ENCODE measurements at places on chromosomes 7 and 10.

DNA sequence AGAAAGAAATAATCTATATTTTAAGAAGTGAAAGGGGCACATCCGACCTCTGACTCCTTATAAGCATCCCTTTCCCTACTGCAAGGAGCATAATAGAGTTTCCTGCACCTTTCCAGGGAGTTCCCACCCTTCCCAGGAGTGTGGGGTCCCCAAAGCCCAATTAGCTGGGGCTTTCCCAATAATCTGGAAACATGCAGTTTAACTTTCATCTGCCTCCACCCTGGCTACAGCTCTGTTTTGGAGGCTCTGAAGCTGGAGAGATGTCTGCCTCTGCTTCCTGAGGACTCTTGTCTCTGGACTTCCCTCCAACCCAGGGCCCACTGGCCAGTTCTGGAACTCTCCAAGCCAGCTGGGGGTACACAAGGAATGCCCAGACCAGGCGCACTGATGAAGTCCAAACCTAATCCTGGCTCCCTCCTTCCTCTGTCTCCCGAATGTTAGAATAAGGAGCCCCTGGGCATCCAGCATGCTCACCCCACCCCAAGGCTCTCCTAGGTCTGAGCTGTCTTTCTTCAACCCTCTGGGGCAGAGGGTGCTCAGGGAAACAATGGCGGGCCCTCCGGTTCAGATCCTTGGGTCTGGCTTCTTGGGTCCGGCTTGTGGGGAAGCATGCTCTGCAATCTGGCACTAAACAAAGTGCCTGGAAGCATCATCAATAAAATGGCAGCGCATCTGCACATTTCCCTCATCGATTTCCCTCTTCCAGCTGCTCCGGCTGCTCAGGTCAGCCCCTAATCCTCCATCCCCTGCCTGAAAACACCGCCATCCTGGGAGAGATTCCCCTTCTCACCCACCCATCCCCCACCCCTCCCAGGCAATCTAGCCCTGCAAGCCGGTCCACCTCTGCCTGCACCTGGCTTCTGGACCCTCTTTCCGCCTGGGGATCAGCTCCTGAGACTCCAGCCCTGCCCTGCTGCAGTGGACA is 13.3 kb downstream of the HOXA4 start:
- DNase-seq, result no peak

GRCh38 chr10:122993797-122994336 is 13.7 kb downstream of the PSTK start:
- DNase-seq, result no peak

DNA sequence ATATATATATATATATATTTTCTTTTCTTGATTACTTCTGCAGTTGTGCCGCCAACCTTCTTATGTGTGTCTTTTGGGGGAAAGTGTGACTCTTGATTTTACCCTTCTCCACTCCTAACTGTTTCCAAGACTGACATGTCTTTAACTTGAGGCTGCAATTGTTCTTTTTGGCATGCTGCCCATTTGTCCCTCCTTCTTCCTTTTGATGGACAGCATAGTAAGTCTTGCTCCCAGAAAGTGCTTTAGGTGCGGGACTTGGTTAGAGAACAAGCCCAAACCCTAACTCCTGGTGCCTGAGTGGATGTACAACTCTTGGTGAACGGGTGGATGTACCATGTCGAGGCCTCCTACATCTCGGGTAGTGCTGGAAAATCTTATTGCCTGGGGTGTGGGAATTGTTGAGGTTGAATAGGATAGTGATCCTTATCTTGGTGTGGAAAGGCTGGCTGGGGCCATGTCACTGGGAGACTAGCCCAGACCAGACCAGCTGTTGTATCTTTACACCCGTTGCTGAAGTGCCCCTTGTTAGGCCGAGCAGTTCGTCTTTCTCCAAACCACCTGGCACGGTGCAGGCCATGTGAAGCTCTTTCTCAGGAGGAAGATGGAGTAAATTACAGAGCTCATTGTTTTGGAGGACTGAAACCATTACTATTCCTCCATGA is 16.3 kb downstream of the TCF7L2 start:
- DNase-seq, result no peak

- no peak for DNase-seq
Observed at GRCh38 chr7:75639886-75640190, 98.9 kb downstream of the HIP1 start.

DNA sequence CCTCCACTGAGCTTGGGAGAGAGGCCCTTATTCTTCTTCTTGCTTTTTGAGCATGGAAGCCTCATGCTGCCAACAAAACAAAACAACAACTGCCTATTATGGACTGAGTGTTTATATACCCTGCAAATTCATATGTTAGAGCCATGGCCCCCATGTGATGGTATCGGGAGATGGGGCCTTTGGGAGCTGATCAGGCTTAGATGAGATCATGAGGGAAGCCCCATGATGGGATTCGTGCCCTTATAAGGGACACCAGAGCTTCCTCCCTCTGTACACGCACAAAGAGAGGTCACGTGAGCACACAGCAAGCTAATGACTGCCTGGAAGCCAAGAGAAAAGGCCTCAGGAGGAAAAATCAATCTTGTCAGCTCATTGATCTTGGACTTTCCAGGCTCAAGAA is 235.0 kb downstream of the FANK1 start:
- no peak for DNase-seq

- DNase-seq, result no peak
Observed at GRCh38 chr10:113228530-113228929, 278.5 kb downstream of the TCF7L2 start.

- no peak for DNase-seq
Observed at GRCh38 chr7:93851536-93851935, 39.0 kb downstream of the TFPI2 start.

DNA sequence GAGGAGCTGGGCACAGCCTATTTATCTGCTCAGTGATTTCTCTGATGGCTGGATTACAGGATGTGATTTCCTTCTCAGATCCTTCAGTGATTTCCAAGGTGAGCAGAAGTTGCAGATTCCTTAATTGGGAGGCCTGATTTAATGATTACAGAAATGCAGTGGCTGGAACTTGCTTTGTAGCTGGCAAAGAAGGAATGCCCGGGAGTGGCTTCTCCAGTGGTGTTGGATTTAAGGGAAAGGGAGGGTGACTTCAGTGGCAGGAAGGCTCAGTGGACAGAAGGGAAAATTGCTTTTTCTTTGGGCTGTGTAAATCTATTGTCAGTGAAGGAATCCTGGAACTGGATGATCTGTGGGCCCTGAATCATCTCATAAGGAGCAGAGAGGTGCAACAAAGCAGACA is 5.1 kb downstream of the SORCS3 start:
- no peak for DNase-seq

DNA sequence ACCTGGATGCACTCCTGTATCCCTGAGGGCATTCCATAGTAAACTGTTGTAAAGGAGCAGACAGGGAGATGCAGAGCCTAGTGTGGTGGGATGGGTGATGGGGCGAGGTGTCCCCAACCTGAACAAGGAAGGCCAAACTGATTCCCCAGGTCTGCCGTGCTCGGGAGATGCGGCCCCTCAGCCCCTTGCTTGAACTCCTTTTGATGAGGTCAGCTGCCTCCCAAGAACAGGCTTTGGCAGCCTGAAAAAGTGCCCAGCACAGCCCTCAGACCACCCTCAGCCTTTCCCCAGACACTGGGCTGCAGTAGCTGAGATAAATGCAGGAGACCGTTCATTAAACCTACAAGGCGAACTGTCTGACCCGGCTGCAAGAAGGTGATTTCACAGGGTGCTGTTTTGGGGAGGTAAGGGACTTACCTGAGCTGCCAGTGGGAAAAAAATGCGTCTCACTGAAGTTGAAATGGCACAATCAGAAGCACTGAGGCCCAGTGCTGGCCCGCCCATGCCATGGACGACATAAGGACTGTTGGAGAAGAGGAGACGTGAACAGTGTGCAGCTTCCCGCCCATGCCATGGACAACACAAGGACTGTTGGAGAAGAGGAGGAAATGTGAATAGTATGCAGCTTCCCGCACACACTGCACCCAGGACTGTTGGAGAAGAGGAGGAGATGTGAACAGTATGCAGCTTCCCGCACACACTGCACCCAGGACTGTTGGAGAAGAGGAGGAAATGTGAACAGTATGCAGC is 148.4 kb upstream of the FAM20C start:
- DNase-seq, result no peak

DNA sequence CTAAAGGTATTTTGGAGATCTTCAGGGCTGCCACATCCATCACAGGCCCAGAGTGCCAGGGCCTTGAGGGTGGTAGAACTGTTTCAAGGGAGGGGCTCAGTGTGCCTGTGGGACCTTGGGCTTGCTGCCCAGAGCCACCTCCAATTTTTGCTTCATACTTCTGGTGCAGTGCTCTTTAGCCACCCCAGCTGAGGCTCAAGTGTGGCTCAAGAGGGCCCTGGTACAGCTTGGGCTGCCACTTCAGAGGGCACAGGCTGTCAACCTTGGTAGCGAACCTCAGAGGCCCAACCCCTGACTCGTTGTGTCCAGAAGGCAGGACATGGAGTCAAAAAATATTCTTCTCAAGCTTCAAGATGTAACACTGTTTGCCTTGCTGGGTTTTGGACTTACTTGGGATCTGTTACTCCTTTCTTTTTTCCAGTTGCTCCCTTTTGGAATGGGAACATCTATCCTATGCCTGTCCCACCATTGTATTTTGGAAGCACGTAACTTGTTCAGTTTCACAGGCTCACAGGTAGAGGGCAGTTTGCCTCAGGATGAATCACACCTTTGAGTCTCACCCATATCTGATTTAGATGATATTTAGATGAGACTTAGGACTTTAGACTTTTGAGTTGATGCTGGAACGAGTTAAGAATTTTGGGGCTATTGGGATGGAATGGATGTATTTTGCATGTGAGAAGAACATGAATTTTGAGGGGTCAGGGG is 224.8 kb downstream of the RPS24 start:
- DNase-seq, result no peak

DNA sequence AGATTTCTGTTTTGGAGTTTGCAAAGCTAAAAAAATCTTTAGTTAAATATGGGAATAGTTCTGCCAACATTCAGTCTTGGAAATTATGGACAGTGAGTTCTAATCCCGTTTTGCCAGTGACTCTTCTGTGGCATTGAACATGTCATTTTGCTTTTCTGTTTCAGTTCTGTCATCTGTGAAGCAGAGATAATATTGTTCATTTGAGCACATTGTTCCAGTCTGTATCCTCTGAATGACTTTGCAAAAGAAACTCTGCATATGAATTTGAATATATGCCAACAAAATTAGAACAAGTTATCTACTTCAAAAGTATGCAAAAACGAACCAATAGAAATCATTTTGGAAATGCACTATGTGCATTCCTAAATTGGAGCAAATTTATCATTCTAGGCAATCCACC is 746.0 kb upstream of the POT1 start:
- no peak for DNase-seq

GRCh38 chr10:126226988-126227761 is 161.1 kb downstream of the ADAM12 start:
- DNase-seq, result no peak

DNA sequence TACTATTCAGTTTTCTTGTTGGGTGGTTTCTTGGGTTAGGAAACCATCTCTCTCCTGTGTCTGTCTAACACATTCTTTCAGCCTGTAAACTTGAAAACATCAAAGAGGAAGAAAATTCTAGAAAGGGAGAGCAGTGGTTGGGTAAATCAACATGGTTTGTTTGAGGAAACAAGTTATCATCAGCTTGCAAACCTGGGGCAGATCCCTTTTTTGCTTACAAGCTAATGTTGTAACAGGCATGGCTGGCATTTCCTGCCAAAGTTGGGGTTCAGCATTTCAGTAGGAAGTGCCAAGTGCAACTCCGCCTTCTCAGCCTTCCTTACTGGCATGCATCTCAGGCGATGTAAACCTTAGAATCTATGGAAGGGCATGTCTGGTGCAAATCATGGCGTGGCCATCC is 112.6 kb downstream of the EEPD1 start:
- no peak for DNase-seq

- DNase-seq, result no peak
Observed at GRCh38 chr10:8543361-8544056, 489.0 kb downstream of the GATA3 start.

GRCh38 chr10:53013201-53013810 is 240.7 kb upstream of the MBL2 start:
- DNase-seq, result no peak

DNA sequence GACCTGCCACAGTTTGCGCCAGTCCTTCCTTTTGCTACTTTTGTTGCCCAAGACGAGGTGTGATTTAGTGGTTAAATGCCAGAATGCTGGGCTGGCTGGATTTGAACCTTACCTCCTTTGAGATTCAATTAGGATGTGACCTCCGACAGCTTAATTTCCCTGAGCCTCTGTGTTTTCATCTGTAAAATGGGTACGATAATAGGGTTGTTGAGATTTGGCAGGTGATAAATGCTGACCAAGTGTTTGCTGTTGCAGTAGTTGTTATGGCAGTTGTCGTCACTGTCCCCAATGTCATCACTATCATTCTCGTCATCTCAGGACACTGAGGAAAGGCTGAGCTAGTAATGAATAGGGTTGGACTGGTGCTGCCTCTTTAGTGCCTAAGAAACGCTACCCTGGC is 61.1 kb downstream of the GRK5 start:
- no peak for DNase-seq

GRCh38 chr7:70143075-70144044 is 545.1 kb downstream of the AUTS2 start:
- peak; percentile 69 for DNase-seq

DNA sequence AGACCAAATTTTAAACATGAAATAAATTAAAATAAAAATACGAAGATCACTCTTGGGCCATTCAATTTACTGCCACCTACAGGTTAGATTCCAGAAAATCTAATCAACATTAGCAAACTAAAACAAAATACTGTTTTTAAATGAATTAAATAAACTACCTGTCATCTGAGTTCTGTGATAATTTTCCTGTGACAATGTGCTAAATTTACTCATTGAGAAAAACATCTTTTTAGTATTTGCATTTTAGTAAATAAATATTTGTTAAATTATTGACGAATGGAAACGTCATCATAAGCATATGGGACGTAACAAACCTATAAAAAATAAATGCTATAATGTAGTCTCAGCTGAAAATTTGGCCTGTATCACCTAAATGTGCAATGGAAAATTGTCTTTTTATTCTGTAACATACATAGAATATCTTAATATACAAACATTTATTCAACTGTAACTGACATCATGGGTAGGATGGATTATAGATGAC is 72.1 kb downstream of the ITGB8 start:
- no peak for DNase-seq

DNA sequence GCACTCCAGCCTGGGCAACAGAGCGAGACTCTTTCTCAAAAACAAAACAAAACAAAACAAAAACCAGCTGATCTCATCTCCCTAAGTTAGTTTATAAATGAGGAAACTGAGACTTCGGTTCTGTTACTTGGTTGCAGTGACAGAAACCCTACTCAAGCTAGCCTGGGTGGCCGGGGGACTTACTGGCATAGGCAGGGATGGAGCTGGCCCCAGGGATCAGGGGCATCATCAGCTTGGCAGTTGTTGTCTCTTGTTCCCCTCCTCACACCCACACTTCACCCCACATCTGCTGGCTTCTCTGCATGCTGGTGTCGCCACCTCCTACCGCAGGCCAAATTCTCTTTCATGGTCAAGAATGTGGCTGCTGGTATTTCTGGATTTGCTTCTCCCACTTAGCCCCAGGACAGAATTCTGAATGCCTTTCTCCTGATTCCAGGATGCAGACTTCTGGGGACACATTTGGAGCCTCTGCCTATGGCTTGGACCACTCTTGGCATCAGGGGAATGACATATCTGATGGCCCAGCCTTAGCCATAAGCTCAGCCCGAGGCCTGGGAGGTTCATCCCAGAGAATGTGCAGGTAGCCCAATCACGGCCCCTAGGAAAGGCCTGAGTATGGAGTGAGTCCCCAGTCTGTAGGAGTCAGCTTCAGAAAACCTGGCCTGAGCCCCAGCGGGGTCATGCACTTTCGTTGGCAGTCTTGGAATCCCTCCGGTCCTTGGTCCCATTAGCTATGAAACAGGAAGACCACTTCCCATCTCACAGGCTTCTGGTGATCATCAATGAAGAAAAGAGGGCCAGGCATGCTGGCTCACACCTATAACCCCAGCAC is 41.6 kb upstream of the CTBP2 start:
- no peak for DNase-seq
